ENCODE measurements at places on chromosomes 1 and 21.
A peak's percentile ranks its signal among the peaks of the same experiment; 100 is the strongest.

GRCh38 chr1:160726114-160726497 is 12.9 kb upstream of the SLAMF7 start:
- DNase-seq, result no peak

GRCh38 chr21:31050577-31051157 is 12.4 kb upstream of the KRTAP19-8 start:
- no peak for DNase-seq

GRCh38 chr1:2330519-2331199 is 60.7 kb downstream of the MORN1 start:
- no peak for DNase-seq

DNA sequence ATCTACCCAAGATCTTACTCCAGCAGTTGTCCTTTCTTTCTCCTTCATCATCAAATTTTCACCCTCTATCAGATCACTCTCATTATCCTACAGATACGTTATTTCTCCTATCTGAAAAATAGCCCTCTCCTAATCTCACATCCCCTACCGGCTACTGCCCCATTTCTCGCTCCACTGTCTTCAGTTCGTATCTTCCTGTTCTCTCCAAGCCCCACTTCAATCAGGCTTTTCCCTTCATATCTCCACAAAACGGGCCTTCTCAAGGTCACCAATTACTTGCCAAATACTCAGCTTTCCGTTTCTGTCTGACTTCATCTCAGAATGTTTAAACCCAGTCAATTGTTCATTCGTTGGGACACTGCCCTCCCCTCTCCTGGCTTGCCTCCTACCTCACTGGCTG is 32.4 kb downstream of the SLC30A1 start:
- DNase-seq, result no peak

DNA sequence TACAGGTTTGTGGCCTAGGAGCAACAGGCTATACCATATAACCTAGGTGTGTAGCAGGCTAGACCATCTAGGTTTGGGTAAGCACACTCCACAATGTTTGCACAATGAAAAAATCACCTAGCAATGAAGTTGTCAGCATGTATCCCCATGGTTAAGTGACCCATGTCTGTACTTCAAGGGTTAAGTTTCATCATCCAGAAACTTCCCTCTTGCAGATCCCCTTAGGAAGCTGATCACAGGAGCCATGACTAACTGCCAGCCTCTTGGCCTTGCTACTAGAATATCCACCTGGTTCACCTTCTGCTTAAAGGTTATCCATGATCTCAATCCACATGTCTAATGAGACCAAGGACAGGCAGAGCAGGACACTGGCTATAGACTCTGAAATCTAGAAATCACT is 3.5 kb upstream of the UBXN10 start:
- DNase-seq, result no peak

GRCh38 chr21:31354604-31355443 is 10.8 kb upstream of the TIAM1 start:
- DNase-seq, result peak; percentile 58

GRCh38 chr1:244160455-244161235 is 109.6 kb downstream of the ZBTB18 start:
- no peak for DNase-seq

DNA sequence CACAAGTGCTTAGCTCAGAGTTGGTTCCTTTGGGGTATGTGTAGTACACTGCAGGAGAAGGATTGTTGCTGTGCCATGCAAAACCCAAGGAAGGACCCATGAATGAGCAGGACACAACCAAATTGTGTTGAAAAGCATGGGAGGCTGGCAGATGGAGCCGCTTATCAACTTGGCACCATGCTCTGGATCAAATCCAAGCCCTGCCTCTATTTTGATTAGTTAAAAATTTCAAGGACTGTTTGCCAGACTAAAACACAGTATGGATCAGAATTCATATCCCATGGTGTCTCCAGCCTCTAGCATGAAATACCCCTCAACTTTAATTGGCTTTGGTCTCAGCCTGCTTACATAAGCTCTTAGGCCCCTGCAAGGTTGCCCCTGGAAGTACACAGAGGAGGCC is 27.8 kb downstream of the CCDC185 start:
- no peak for DNase-seq

DNA sequence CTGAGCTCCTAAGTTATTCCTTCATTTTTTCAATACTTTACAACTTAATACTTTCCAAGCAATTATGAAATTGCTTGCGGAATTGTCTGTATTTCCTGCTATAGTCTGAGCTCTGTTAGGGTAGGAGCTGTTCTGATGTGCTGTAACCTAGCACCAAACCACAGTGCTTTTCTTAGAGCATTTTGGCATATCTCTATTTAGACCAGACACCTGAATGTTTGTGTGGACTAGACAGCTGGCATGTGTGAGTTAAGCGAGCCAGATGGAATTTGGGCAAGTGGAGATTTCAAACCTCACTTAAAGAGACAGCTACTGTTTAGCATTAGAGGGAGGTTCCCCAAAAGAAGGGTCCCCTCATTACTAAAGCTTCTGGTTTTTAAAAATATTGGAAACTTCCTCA is 106.1 kb downstream of the RWDD3 start:
- no peak for DNase-seq

GRCh38 chr1:35111106-35111505 is 31.9 kb downstream of the ZMYM1 start:
- DNase-seq, result no peak

- DNase-seq, result no peak
Measured at GRCh38 chr1:206708058-206708457, 23.4 kb downstream of the MAPKAPK2 start.

DNA sequence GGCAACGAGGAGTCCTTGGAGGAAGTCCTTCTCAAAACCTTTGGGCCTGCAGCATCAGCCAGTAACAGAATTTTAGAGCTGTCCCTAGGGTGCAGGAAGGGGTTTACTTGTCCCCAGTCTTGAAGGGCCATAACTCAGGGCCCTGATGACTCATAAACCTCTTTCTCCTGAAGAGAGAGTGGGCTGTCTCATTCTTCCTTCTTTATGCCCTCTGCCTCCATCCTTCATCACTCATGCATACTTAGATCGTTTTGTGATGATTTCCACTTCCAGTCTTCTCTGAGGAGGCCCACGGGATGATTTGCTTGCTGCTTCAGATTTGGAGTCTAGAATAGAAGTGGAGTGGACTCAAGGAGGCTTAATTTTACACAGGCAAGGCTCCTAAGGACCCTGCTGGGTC is 60.2 kb downstream of the NDUFS5 start:
- DNase-seq, result no peak

DNA sequence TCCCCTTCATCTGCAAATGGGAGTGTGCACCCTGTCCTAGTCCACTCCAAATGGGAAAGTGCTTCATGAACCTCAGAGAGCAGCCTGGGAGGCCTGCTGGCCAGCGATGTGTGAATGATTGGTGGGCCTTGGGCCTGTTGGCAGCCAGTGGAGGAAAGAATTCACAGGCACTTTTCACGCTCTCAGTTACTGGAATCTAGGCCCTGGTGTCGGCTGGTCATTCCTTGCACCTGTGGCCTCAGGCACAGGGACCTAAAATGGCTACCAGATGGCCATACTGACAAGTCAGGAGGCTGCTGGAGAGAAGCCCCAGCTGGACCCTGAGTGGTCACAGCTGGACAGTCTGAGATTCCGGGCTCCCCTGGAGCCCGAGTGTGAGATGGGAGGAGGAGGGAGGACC is 18.4 kb upstream of the EDN2 start:
- no peak for DNase-seq

- DNase-seq, result no peak
Measured at GRCh38 chr1:180270530-180271271, 40.6 kb downstream of the LHX4 start.

DNA sequence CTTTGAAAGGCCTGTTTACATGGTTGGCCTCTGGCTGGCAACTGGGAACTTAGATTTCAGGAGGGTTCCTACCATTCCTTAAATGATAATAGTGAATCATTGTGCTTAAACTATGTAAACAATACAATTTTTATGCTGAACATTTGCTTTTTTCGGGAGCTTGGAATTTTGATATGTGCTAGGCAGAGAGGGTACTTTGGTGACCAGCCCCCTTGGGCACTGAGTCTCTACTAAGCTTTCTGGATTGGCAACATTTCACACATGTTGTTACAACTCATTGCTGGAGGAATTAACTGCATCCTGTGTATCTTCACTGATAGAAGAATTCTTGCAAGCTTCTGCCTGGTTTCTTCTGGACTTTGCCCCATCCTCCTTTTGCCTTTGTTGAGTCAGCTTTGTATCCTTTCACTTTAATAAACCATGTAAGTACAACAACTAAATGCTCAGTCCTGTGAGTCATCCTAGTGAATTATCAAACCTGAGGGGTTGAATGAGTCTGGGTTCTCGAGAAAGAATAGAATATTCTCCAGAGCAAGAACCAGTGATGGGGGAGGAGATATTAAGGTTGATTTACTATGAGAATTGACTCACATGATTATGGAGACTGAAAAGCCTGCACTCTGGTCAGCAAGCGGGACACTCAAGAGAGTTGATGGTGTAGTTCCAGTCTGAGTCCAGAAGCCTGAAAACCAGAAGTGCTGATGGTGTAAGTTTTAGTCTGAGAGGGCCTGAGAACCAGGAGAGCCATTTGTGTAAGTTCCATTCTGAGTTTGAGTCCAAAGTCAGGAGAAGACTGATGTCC is 3.1 kb upstream of the SLC16A4 start:
- DNase-seq, result no peak

GRCh38 chr1:175287377-175287776 is 94.8 kb upstream of the KIAA0040 start:
- no peak for DNase-seq

DNA sequence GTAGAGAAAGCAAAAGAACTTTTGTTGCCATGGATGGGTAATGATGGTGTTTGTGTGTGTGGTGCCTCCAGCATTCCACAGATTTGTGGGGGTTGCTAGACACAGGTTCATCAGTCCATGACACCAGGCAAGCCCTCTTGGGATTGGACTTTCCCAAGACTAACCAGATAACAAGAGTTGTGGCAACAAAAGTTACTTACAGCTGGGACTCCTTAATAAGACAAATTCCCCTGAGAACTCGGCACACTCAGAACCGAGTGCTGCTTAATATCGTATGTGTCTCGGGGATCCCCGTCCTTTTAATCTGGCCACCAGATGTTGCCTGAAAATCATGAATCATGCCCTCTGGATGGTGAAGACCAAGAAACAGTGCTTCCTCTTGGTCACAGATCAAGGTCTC is 193.3 kb downstream of the AJAP1 start:
- no peak for DNase-seq

DNA sequence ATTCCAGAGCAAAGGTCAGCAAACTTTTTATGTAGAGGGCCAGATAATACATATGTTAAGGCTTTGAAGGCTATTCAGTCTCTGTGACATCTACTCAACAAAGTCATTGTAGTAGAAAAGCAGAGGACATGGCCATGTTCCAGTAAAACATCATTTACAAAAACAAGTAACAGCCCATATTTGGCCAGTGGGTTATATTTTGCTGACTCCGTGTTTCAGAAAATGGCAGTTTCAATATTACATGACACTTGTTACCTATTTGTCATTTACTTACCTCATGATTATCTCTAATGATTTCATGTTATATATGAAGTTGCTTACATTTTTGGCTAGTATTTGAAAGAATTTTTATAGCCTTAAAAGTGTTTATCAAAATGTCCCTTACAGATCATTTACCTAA is 117.4 kb upstream of the B3GALT2 start:
- no peak for DNase-seq

GRCh38 chr1:92587445-92587844 is 100.7 kb upstream of the GFI1 start:
- DNase-seq, result no peak

DNA sequence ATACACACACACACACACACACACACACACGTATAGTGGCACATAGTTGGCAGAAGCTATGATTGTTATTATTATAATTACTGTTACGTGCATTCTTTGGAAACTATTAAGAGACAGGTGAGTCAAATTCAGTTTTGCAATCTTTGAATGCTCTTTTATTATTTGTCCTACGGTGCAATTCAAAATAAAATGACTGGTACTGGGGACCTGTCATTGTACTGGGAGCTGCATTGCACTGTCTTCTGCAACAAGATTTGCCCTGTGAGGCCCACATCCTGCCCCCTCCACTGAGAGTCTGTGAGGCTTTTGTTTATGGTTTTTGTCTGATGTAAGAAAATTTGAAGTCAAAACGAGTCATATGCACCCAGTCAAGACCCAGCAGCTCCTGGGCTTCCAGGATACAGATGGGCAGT is 1.9 kb downstream of the LY9 start:
- peak; percentile 56 for DNase-seq

DNA sequence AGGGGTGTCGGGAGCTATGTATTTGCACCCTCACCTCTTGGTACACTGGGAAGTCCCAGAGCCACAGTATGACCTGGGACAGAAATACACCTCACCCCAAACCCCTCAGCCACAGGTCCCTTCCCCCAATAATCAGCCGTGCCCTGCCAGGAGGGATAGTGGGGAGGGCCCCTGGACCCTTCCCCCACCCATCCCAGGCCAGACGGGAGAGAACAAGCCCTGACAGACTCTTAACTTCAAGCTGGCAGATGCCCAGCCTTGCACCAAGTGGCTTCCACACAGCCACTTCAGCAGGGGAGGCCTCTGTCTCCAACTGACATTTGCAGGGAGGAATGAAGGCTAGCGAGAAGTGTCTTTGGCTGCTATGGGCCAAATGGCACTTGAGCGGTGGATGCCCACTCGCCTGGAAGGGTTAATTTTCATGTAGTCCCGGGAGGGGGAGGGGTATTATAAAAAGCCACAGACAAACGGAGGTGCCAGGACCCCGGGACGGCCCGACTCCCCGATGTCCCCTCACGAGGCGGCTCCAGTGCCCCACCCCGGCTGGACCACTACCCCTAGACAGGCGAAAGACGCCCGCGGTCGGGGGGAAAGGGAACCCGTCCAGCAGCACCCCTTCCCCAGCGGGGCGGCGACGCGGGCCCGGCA is 495 bp downstream of the SYNC start:
- no peak for DNase-seq

DNA sequence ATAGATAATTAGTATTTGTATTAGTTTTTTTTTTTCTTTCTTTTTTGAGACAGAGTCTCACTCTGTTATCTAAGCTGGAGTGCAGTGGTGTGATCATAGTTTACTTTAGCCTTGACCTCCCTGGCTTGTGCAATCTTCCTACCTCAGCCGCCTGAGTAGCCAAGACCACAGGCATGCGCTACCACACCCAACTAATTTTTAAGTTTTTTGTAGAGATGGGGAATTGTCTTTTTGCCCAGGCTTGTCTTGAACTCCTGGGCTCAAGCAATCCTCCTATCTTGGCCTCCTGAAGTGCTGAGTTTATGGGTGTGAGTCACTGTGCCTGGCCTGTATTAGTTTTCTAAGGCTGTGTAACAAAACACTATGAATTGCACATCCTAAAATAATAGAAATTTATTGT is 58.3 kb downstream of the MSH4 start:
- no peak for DNase-seq

GRCh38 chr1:174657411-174657810 is 209.6 kb downstream of the GPR52 start:
- DNase-seq, result no peak

- no peak for DNase-seq
Measured at GRCh38 chr1:59375321-59376220, 78.7 kb downstream of the FGGY start.

DNA sequence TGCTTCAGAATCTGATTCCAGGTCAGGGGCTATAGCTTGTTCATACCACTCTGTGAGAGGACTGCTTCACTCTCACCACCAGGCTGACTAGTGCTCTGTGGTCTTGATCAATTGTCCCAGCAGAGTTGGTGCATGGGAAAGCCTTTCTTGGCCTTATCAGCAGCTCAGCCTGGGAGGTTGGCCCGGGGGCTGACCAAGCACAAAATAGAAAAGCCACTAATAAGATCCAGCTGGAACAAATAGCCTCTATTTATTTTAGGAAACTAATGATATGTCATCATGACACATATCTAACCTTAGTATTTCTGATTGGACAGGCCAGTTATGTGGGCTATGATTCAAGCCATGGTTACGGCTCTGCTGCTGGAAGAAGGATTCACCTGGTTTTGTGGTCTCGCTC is 134.2 kb downstream of the GDAP2 start:
- DNase-seq, result no peak

- DNase-seq, result no peak
Measured at GRCh38 chr1:55067914-55068313, 28.6 kb downstream of the PCSK9 start.
